ENCODE measurements at places on chromosomes 6 and 20.

- no peak for DNase-seq
These were observed 1079.3 kb downstream of the EPHA7 start for GRCh38 chr6:92339936-92340640.

DNA sequence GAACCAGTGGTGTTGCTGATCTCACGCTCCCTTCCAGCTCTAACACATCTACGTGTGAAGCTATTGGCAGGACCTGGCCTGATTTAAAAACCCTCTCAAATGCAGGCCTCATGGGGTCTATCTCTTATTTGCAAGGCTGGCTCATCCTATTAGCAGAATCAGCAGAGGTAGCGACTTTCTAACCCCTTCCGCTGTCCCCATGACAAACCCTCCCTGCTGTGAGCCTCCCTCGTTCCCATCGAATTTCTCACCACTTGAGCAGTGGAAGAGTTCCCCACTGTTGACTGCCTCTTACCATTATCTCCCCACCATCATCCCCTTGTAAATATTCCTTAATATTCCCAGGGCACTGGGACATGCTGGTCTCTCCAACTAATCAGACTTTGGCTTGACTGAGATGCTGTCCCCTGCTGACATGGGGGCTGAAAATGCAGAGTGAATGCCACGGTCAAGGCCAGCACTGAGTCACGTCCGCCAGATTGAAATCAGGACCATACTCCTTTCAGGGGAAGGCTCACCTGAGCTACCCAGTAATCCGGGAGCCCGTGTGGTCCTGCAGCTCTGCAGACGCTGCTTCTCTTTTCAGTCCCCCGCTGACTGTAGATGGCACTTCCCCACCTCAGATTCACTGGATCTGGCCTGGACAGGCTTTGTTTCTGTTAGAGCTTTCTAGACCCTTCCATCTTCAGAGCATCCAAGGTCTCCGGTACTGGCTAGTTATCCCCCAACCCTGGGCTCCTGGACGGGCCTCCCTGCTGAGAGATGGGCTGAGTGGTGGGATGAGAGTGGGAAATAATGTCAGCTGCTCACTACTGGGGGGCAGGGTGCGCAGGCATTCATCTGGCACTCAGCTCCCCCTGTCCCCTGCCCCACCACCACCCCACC, 23.1 kb downstream of the AAR2 start:
- DNase-seq = no peak

DNA sequence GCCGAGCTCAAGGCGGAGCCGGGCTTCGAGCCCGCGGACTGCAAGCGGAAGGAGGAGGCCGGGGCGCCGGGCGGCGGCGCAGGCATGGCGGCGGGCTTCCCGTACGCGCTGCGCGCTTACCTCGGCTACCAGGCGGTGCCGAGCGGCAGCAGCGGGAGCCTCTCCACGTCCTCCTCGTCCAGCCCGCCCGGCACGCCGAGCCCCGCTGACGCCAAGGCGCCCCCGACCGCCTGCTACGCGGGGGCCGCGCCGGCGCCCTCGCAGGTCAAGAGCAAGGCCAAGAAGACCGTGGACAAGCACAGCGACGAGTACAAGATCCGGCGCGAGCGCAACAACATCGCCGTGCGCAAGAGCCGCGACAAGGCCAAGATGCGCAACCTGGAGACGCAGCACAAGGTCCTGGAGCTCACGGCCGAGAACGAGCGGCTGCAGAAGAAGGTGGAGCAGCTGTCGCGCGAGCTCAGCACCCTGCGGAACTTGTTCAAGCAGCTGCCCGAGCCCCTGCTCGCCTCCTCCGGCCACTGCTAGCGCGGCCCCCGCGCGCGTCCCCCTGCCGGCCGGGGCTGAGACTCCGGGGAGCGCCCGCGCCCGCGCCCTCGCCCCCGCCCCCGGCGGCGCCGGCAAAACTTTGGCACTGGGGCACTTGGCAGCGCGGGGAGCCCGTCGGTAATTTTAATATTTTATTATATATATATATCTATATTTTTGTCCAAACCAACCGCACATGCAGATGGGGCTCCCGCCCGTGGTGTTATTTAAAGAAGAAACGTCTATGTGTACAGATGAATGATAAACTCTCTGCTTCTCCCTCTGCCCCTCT, 1.1 kb downstream of the CEBPB start:
- DNase-seq = no peak

GRCh38 chr6:151357758-151358436, 33.5 kb downstream of the ZBTB2 start:
- no peak for DNase-seq

- no peak for DNase-seq
These were observed 2.6 kb upstream of the NKAIN2 start for GRCh38 chr6:123801067-123801466.

DNA sequence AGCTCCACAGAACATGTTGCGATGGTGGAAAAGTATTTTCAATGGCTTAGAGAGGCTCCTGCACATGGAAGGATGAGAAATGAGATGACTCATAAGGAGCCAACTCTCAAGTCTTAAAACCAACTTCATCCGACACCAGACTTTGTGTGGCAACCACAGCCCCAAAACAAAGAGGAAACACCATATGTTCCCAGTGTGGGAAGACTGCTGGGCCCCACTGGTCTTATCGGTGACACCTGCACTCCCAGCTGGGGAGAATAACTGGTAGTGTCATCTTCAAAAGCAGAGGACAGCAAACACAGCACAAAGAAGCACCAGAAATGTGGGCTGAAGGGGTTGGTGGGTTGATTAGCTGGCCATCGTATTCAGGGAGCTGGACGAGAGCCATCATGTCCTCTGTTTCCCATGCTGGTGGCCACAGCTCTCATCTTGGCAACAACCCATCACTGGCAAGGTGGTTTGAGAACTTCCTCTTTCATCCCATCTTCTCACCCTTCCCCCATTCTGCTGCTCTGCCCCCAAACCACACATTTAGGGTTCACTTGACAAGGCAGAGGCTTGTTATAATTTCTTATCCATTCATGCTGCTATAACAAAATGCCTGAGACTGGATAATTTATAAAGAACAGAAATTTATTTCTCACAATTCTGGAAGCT, 46.0 kb upstream of the TASP1 start:
- DNase-seq = no peak

DNA sequence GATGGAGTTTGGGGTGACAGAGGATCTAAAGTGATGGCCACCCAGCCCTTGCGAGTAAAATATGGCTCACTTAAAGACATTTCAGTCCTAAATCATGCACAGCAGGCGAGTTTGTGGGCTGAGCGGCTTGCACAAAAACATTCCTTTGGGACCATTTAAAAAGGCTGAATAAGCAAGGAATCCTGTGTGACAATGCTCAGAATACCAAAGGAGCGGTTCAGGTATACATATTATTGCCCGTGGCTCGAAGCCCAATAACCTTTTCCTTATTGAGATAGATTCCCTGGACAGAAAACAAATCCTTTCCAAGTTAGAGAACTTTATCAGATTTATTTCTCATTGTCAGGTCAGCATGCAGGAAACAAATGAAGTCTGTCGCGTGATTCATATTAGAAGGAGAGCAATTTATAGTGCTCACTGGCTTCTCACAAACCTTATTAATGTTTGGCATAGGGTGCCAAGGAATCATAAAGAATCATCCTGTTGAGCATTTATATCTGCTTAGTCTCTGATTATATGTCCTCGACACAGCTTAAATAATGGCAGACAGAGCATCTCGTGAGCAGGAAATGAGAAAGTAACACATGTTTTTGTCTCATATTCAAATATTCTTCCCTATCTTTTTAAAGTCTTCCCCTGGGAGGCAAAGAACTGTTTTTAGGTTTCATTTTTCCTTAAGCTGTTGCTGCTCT, 121.3 kb downstream of the TRMT11 start:
- no peak for DNase-seq

DNA sequence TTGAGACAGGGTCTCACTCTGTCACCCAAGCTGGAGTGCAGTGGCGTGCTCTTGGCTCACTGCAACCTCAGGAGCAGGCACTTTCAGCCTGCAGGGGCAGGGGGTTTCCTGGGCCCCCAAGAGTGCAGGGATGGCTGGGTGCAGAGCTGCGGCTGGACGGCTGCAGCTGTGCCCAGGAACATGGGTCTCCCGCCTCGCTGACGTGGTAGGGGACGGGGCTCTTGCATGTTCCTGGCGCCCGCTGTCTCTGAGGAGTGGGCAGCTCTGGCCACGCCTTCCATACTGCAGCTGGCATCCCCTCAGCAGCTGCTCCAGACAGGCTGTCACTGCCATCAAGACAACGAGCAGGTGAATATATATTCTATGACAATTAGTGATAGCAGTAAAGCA, 2.2 kb upstream of the DEK start:
- DNase-seq = no peak

GRCh38 chr6:161918628-161919205, 644.9 kb upstream of the AGPAT4 start:
- no peak for DNase-seq

GRCh38 chr6:1606780-1607515, 2.8 kb upstream of the FOXC1 start:
- no peak for DNase-seq

DNA sequence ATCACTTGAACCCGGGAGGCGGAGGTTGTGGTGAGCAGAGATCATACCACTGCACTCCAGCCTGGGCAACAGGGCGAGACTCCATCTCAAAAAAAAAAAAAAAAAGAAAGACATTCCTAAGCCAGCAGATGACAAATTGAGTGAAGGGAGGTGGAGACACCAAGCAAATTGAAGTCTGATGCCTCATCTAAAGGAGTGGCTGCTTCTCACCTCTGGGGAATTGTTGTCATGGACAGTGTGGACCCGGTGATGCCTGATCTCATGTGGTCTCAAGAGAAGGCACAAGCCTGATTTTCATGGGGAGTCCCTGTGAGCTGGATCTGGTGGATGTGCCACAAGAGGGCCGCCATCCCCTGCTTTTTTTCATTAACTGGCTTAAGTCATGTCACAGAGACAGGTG, 272.0 kb downstream of the ZNF217 start:
- no peak for DNase-seq

DNA sequence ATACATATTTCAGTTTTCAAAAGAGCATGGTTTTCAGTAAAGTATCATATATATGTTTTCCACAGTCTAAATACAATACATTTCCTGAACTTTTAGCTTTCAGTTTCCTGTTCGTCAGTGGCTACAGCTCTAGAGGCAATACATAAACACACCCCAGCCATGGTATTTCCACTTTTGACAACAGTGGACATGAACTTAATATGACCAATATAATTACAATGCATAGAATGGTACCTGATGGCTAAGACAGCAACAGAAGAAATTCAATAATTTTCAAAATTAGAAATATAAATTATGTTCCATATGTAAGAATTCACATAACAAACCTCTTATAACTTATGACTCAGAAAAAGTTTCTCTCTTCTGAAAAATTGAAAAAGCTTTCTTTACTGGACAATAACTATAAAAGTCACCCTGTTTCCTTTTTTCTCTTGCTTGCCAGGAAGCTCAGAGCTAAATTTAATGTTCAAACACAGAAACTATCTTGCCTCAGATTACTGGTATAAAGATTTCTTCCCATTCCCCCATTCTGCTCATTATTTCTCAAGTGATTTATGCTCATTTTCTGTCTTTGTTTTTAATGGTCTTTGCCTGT, 19.2 kb downstream of the FKBP5 start:
- no peak for DNase-seq

GRCh38 chr20:50077818-50078601, 34.9 kb downstream of the UBE2V1 start:
- no peak for DNase-seq

DNA sequence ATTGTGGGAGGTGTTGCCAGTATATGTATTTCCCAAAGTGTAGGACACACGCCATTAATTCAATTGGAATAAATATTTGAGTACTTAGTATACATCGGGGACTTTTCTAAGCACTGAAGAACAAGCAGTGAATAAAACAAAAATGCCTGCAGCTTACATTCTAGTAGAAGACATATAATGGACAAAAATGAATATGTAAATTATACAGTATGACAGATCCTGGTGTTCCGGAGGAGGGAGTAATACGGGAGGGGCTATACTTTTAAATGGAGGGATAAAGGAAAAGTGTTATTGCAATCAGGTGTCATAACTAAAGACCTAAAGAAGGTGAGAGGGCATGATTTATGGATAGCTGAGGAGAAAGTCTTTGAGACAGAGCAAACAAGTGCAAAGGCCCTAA, 15.1 kb downstream of the UBE2V1 start:
- no peak for DNase-seq

DNA sequence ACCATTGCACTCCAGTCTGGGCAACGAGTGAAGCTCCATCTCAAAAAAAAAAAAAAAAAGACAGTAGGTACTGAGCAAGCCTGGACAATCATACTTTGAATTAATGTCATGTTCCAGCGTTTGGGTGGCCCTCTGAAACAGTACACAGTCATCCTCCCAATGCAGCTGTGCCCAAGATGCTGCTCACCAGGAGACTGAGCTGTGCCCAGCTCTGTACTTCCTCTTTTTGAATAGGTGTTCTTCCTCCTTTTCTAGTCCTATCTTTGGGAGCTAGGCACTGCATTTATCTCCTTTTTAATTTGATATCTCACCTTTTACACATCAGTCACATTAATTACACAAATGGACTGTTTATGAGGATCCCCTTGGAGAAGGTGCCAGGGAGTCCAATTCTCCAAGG, 101.5 kb downstream of the RPP40 start:
- DNase-seq = no peak

GRCh38 chr20:52793339-52793963, 178.7 kb upstream of the TSHZ2 start:
- no peak for DNase-seq

GRCh38 chr6:53432318-53433161, 83.8 kb upstream of the ELOVL5 start:
- no peak for DNase-seq

- DNase-seq = no peak
These were observed 14.5 kb downstream of the BCL2L1 start for GRCh38 chr20:31707994-31708735.

DNA sequence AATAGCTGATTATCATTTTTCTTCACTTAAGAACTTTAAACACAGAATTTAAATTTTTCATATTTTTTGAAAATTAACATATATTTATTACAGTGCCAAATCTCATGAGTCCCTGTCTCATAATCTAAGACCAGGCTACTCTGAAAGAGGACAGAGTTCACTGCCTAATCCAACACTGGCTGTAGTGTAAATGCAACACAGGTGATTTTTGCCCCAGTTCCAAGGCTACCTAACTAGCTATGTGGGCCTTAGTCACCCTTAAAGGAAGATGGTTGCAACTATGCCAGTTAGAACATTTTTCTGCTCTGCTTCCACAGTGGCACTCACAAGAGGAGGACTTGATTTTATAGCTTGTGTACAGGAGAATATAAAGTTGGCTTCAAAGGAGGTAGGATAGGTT, 4.9 kb downstream of the SLC25A27 start:
- no peak for DNase-seq

- DNase-seq = no peak
These were observed 3.5 kb downstream of the NUP153 start for GRCh38 chr6:17703256-17703694.

DNA sequence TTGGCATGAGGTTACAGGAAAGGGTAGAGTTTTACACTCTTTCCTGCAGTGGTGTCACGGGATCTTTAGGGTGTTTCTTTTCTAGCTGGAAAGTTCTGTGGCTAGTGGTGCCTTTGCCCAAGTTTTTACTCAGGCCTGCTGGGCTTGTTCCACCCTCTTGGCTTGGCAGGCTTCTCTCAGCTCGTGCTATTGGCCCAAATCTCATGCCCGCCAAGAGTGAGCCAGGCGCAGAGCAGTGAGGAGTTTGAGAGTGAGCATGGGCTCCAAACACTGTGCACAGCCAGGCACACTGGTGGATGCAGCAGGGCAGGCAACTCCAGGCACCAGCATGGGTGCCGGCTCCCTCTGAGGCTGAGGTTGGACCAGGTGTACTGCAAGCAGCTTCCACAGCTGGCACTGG, 206.5 kb downstream of the SAMD5 start:
- DNase-seq = no peak

All from iPS DF 19.7 (cell line).